ENCODE measurements at places on chromosomes 4 and X. TPM values are rescaled to one million over a fixed set of nuclear protein-coding genes. Genes with fewer than 3 reads are reported as not detected.

DNA sequence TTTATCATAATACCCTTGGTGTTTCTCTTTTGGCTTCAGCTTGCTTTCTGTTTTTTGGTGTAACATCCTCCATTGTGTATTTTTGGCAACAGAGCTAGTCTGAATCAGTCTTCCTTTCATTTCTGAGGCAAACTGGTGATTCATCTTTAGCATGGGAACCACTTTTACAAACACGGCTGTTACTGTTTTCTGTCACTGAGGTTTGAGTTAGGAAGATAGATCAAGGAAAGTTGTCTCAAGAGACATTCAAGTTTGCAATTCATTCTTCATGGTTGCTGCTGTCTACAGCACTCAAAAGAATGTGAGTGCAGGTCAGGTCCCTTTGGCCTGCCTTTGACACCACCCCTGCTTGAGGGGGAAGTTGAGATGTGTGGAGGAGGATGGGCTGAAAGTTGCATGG, 36.3 kb downstream of the IL21 start:
- DNase-seq, result no peak

DNA sequence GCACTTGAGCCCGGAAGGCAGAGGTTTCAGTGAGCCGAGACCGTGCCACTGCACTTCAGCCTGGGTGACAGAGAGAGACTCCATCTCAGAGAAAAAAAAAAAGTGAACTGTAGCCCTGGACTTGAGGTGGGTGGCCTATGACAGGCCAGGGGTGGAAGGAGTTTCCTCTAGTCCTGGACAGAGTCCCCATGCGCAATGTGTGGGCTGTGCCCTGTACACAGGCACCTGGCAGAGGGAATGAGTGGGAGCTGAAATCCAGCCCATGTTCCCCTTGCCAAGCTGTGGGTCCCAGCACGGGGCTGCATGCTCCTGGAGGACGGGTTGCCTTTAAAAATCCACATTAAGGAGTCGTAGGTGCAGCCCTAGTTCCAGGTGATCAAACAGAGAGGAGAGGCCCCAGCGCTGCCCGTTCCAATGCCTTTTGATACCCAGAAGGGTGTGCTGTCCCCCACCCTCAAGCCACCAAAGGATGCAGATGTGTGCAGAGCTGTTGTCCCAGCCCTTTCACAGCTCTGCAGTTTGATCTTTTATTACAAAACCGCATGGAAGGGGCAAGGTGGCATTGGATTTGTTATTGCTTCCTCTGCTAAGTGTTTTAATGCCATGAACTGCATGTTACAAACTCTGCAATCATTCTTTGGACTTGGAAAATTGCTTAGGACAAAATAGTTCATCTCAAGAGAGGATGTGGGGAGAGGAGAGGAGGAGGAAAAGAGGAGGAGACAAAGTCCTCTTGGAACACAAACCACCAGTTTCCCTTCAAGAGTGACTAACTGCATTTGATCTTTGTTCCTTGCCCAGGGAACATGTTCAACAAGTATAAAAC, 38.0 kb upstream of the PDK3 start:
- DNase-seq, result no peak

DNA sequence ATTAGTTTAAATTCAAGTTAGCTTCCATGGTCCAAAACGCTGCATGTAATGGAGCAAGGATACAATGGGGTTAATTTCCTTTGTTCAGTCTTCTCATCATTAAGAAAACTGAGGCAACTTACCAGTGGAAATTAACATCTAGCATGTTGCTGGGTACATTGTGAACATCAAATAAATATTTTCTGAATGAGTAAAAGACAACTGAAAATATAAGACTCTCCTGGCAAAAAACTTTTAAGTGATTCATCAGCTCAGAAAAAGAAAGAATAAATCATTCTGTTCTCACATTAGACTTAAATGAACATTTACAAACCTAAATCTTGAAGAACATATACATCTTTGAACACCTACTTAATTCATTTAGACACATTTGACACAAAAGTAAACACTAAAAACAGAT, 138.4 kb upstream of the ETNPPL start:
- no peak for DNase-seq

- DNase-seq, result no peak
Observed at GRCh38 chrX:70007946-70008345, 41.8 kb downstream of the AWAT2 start.

- DNase-seq, result no peak
Observed at GRCh38 chrX:148271263-148271662, 229.2 kb upstream of the AFF2 start.

DNA sequence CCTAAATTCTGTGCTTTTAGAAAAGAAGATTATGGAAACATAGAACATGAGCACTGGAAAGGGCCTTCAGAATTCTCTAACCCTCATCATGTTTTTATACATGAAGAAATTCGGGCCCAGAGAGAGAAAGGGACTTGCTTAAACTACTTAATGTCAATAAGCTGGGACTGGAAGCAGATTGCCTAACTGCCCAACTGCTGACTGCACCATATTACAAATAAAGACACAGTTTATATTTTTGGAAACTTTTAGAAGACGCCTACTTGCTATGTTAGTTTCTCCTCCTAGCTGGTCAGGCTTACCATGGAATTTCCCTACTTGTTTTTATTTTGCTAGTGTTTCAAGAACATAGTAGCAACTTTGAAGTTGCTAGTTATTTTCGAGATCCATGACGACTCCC, 47.1 kb downstream of the SLC9A6 start:
- no peak for DNase-seq

- no peak for DNase-seq
Observed at GRCh38 chr4:109432203-109432602, 1.4 kb upstream of the SEC24B start.

- DNase-seq, result no peak
Observed at GRCh38 chr4:111228396-111228795, 605.5 kb upstream of the PITX2 start.

Gene SOWAHD
- total RNA-seq, result not detected
